Calu3 (cell line): ENCODE measurements at places on chromosomes 2 and 18. TPM values are rescaled to one million over a fixed set of nuclear protein-coding genes. Genes with fewer than 3 reads are reported as not detected.

GRCh38 chr18:8977701-8978100 lies 124.8 kb upstream of the NDUFV2 start:
- no peaks in the 10 kb centered on the region for H3K36me3 ChIP-seq
- H3K27me3 ChIP-seq: no peaks in the 10 kb centered on the region
- no peak for DNase-seq
- no peak overlapping the region for H3K27ac ChIP-seq

GRCh38 chr2:191617575-191617974 lies 60.4 kb upstream of the NABP1 start:
- peaks cover 46% of the 10 kb centered on the region for H3K4me1 ChIP-seq
- no peak overlapping the region for H3K4me3 ChIP-seq
- no peaks in the 10 kb centered on the region for H3K36me3 ChIP-seq
- peak overlapping the region; percentile 82 for H3K27ac ChIP-seq

GRCh38 chr2:127080226-127080937 lies 26.6 kb downstream of the BIN1 start:
- H3K4me3 ChIP-seq: peak overlapping the region; percentile 41
- DNase-seq: no peak
- peaks cover 66% of the 10 kb centered on the region for H3K4me1 ChIP-seq
- peak overlapping the region; percentile 27 for H3K27ac ChIP-seq
- peaks cover 8% of the 10 kb centered on the region for H3K36me3 ChIP-seq

DNA sequence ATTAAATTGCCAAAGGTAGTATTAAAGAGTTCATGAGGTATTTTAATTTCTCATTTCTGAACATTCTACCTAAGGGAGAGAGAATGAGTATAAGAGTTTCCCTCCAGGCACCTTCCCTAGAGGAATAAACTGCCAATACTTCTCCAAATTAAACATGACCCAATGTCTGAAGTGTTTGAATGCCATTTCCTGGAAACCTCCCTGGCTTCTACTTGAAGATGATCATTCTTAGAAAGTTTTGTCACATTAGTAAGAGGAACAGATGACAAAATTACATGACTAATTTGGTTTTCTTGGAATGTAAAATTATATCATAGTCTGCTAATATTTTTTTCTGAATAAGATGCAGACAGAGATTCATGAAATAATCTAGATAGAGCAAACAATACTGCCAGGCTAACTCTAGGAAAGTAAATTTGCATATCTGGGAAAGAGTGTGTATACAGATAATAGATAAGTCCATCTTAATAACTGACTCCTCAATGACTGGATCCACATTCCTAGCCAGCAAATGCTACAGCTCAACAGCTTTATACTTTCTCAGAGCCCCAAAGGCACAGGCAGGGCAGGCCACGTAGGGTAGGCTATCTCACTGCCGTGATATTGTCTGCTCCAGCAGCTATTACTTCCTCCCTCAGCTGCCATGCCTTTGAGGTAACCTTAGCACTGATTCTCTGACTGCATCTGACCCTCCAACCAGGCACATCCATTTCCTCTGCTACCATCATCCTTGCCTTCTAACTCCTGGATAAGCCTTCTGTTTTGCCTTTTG lies 630.8 kb upstream of the PIK3C3 start:
- no peak for DNase-seq
- H3K27me3 ChIP-seq: no peaks in the 10 kb centered on the region
- H3K4me3 ChIP-seq: no peak overlapping the region
- H3K27ac ChIP-seq: no peak overlapping the region
- no peaks in the 10 kb centered on the region for H3K36me3 ChIP-seq

DNA sequence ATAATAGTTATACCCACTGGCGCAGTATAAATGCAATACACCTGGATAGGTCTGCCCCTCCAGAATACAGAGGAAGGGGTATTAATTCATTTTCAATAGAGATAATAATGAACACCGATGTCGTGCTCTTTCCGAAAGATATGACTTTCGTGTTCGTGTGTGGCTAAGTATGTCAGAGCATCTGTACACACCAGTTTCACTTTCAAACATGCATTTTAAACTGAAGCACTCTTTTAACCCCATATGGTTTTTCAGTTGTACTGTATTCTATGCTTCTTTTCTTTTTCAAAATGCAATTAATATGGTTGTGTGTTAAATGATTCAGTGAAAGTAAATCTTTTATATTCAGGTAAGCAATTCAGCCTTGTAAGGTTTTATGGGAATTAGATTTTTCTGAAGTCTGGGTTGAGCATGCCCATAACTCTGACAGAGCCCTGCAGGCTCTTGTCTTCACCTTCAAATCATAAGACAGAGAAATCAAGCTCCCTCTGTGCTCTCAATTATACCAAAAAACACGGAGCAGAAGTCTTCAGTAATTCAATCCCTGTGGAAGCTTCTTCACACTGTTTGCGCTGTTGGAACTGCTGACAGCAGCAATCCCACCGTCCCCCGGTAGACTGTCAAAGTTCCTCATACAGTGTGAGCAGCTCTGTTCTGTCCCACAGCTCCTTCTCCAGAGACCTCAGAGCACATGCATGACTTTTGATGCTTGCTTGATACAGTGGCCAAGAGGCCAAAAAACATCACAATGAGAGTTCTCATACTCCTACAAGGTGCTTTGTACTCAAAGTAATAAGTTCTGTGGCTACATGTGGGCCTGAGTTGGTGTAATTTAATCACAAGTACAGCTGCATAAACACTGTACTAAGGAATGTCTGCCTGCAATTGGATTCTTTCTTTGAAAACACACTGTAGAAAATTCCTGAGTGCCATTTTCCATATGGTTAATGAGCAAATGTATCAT lies 186.8 kb downstream of the ZNF521 start:
- H3K36me3 ChIP-seq: no peaks in the 10 kb centered on the region
- no peak overlapping the region for H3K27ac ChIP-seq
- H3K27me3 ChIP-seq: peaks cover 40% of the 10 kb centered on the region
- no peak for DNase-seq

DNA sequence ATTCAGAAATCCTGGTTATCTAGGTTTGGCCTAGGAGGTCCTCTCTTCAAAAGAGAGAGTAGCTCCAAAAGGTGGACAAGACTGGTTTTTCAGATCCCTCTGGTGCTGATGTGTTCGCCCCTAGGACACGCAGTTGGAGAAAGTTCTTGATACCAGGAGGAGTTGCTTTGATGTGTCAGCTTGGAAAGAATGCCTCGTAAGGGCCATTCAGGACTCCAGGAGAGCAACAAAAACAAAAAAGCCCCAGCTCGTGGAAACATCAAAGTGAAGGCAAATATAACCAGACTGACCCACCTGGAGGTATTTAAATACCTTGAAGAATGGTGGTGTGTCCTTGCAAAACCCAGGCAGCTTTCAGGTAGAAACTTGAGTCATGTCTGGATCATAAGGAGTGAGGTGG lies 12.5 kb upstream of the LBH start:
- DNase-seq: no peak
- peaks cover 34% of the 10 kb centered on the region for H3K27me3 ChIP-seq
- peaks cover 12% of the 10 kb centered on the region for H3K4me1 ChIP-seq
- H3K27ac ChIP-seq: no peak overlapping the region
- no peaks in the 10 kb centered on the region for H3K36me3 ChIP-seq
- H3K4me3 ChIP-seq: no peak overlapping the region

- peak; percentile 63 for DNase-seq
- H3K4me1 ChIP-seq: peaks cover 47% of the 10 kb centered on the region
- no peaks in the 10 kb centered on the region for H3K27me3 ChIP-seq
- H3K4me3 ChIP-seq: no peak overlapping the region
- no peak overlapping the region for H3K27ac ChIP-seq
- H3K36me3 ChIP-seq: no peaks in the 10 kb centered on the region
Measured at GRCh38 chr2:42238644-42239288, 69.6 kb downstream of the EML4 start.

- H3K27me3 ChIP-seq: no peaks in the 10 kb centered on the region
- H3K36me3 ChIP-seq: no peaks in the 10 kb centered on the region
- no peak overlapping the region for H3K27ac ChIP-seq
Measured at GRCh38 chr18:32684940-32685339, 87.9 kb downstream of the KLHL14 start.

GRCh38 chr2:174874085-174874484 lies 109.8 kb upstream of the CHRNA1 start:
- no peaks in the 10 kb centered on the region for H3K36me3 ChIP-seq
- peaks cover 2% of the 10 kb centered on the region for H3K4me1 ChIP-seq
- no peaks in the 10 kb centered on the region for H3K27me3 ChIP-seq
- DNase-seq: no peak
- H3K4me3 ChIP-seq: no peak overlapping the region

DNA sequence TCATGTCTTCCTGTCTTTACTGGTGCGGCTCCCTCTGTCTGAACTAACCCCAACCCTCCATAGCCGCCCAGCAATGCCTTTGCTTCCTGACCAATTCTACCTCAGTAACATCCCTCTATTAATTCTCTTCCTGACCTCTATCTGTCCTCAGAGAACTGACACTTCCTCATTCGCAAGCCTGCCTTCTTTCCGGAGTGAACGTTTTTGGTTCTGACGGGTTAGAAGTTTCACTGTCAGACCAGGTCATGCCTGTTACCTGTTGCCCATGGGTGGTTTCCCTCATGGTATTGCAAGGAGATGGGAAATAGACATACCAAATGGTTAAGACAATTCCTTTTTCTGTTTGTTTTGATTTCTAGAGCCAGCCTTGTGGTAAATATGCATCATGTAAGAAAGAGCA lies 453.4 kb upstream of the SLC14A2 start:
- H3K4me1 ChIP-seq: peaks cover 8% of the 10 kb centered on the region
- no peaks in the 10 kb centered on the region for H3K36me3 ChIP-seq
- no peak overlapping the region for H3K27ac ChIP-seq
- no peaks in the 10 kb centered on the region for H3K27me3 ChIP-seq

GRCh38 chr2:170436077-170436943 lies 258.4 kb downstream of the MYO3B start:
- no peak for DNase-seq
- H3K4me1 ChIP-seq: peaks cover 13% of the 10 kb centered on the region
- H3K27ac ChIP-seq: no peak overlapping the region

GRCh38 chr2:138956116-138956515 lies 175.9 kb upstream of the NXPH2 start:
- no peaks in the 10 kb centered on the region for H3K36me3 ChIP-seq
- H3K4me1 ChIP-seq: no peaks in the 10 kb centered on the region
- H3K27me3 ChIP-seq: no peaks in the 10 kb centered on the region
- no peak for DNase-seq
- no peak overlapping the region for H3K4me3 ChIP-seq
- H3K27ac ChIP-seq: no peak overlapping the region

DNA sequence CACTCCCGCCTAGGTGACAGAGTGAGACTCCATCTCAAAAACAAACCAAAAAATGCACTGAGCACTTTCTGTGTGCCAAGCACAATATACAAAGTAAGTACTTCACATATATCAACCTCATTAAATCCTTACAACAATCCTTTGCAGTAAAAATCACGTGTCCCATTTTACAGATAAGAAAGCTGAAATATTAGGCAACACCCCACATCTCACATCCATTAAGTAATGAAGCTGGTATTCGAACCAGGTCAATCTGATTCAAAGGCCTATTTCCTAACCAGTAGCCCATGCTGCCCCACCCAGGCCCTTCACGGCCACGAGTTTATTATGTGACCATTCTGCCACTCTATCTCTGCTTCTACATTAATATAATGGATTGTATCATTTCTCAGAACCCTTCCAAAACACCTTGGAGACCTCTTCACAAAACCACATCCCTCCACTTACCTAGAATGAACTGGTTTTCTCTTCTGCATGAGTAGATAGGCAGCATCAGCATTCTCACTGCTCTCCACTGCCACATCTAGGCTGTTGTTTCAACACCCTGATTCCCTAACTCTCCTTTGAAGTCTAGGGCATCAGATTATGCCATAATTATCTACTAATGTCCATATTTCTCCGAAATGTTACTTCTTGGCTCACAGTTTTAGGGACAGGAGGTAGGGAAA lies 3.1 kb upstream of the EXOC6B start:
- H3K4me1 ChIP-seq: peaks cover 49% of the 10 kb centered on the region
- no peak overlapping the region for H3K4me3 ChIP-seq
- peaks cover 19% of the 10 kb centered on the region for H3K36me3 ChIP-seq

GRCh38 chr2:65049010-65049639 lies 7.1 kb upstream of the CEP68 start:
- no peaks in the 10 kb centered on the region for H3K4me1 ChIP-seq
- no peak overlapping the region for H3K27ac ChIP-seq
- no peak overlapping the region for H3K4me3 ChIP-seq
- no peak for DNase-seq
- no peaks in the 10 kb centered on the region for H3K36me3 ChIP-seq
- no peaks in the 10 kb centered on the region for H3K27me3 ChIP-seq

- DNase-seq: peak; percentile 82
- H3K4me1 ChIP-seq: peaks cover 31% of the 10 kb centered on the region
- peak overlapping the region; percentile 65 for H3K27ac ChIP-seq
- H3K27me3 ChIP-seq: no peaks in the 10 kb centered on the region
Measured at GRCh38 chr2:232981356-232981755, 31.7 kb downstream of the NGEF start.

DNA sequence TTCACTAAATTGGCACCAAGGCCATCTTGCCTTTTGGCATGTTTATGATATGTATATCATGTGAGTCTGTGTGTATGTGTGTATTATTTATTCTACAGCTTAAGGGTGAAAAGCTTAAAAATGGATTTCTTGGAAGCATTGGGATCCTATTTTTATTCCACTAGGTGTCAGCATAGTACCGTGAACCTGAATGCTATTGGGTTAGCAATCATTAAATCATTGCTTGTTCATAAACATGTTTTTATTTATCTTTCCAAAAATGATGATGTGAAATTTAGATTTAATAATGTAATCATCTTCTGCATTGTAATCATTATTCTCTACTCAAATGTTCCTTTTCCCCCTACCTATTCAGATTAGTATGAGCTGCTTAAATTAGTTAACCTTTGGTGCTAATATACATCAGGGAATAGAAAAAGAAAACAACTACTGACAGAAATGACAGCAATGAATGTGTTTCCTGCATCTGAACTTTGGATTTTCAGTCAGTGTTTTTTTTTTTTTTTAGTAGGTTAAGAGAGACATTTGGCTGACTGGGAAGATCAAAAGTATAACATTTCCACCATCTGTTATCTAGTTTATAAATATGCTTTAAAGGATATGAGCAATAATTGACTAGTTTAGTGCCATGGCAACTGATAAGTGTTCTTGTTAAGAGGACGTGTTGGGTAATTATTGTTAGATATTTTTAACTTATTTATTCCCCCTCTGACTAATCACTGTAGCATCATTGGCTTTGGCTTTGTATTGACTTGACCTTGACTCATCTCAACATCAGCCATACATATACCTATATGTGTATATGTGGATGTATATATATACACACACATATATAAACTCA lies 14.1 kb upstream of the ZSWIM2 start:
- H3K27me3 ChIP-seq: no peaks in the 10 kb centered on the region
- no peak overlapping the region for H3K4me3 ChIP-seq
- no peaks in the 10 kb centered on the region for H3K4me1 ChIP-seq
- no peak for DNase-seq
- no peaks in the 10 kb centered on the region for H3K36me3 ChIP-seq
- no peak overlapping the region for H3K27ac ChIP-seq

The UNC50 gene
- 30.5 and 33.0 TPM in 2 replicates for total RNA-seq

The ID2 gene
- 77.8 and 92.5 TPM in 2 replicates for total RNA-seq

The UGT1A9 gene
- 3.5 and 4.3 TPM in 2 replicates for total RNA-seq

The TDRD15 gene
- not detected in 2 replicates for total RNA-seq

The SLC9A4 gene
- total RNA-seq: 0.12 and 0.22 TPM in 2 replicates

The C18orf54 gene
- total RNA-seq: 9.3 and 9.7 TPM in 2 replicates

The TLX2 gene
- total RNA-seq: not detected in 2 replicates

The AQP4 gene
- 1.3 and 2.5 TPM in 2 replicates for total RNA-seq
